Naive B cell (primary cell): ENCODE measurements at places on chromosomes 16 and 17. TPM values are rescaled to one million over a fixed set of nuclear protein-coding genes. Genes with fewer than 3 reads are reported as not detected.

The CNTD1 gene
- 0.73 TPM for polyA plus RNA-seq

The CRHR1 gene
- not detected for polyA plus RNA-seq

The PSKH1 gene
- 15.0 TPM for polyA plus RNA-seq

The MT1X gene
- polyA plus RNA-seq, result 8.0 TPM

GRCh38 chr16:55703003-55704001, 47.5 kb downstream of the SLC6A2 start:
- DNase-seq, result no peak

DNA sequence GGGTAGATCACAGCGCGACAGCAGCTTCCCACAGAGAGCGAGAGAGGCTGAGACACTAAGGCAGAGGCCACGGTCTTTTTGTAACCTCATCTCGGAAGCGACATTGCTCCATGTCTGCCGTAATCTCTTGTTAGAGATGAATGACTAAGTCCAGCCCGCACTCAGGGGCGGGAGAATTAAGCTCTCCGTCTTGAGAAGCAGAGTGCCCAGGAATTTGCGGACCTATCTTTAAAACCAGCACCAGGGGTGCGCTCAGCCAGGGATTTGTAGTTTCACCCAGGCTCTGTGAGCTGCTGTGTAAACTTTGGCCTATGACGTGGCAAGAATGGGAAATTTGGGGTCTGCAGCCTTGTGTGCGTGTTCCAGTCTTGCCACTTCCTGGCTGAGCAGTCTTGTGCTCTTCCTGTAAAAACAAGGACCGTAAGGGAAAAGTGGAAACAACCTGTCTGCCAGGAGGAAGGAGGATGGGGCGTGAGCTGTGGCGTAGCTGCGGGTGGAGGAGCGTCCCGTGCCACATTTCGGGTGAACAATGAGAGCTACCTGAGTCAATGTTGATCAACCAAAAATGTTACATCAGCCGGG, 16.0 kb upstream of the JPH3 start:
- DNase-seq, result no peak

GRCh38 chr17:76531486-76532038, 5.9 kb downstream of the CYGB start:
- no peak for DNase-seq

DNA sequence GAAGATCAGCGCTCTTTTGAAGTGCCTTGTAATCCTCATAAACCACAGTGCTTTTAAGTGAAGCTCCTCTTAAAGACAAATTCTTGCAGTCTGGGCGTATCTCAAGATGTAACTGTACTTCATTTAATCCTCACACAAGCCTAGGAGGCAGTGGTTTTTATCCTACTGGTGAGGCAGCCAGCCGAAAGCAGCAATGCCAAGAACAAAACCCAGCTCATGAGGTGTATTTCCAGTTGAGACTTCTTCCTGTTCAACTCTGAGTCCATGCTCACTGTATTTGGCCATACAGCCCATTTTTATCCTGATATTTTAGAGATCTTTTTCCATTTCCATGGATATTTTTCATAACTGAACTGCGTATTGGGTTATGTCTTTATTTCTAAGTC, 13.7 kb downstream of the CTRB2 start:
- no peak for DNase-seq

- DNase-seq, result no peak
Measured at GRCh38 chr17:58538811-58539409, 24.5 kb upstream of the MTMR4 start.

GRCh38 chr17:42131981-42132432, 9.4 kb downstream of the HSPB9 start:
- DNase-seq, result no peak

GRCh38 chr17:61353615-61354014, 46.0 kb upstream of the TBX2 start:
- DNase-seq, result no peak

DNA sequence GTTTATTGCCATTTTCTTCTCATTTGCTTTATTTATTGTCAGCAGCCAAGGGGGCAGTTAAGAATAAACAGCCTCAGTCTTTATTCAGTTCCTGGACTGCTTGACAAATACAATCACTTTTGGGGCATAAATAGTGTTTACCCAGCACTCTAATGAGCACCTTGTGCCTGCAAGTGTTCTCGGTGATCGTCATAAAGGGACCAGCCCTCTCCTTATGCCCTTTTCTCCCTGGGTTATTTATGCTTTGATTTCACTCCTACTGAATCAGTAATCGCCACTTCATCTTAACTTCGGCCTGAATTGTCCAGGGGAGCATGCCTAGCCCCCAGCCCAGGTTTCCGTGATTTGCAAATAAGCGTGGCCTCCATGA, 55.7 kb upstream of the CACNG5 start:
- DNase-seq, result no peak

DNA sequence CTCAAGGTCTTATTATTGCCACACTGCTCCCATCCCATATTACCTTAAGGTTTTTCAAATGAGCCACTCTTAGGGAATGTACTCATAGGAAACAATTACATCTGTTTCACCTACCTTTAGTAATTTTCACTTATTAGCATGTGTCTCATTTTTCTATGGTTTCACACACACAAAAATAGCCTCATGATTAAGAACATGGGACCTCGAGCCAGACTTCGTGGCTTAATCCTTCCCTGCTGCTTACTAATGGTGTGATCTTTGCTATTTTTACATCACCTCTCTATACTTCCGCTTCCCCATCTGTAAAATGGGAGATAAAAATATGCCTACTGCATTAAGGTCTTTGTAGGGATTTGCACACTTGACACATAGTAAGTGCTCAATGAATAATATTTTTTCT, 38.5 kb downstream of the OTOA start:
- no peak for DNase-seq

DNA sequence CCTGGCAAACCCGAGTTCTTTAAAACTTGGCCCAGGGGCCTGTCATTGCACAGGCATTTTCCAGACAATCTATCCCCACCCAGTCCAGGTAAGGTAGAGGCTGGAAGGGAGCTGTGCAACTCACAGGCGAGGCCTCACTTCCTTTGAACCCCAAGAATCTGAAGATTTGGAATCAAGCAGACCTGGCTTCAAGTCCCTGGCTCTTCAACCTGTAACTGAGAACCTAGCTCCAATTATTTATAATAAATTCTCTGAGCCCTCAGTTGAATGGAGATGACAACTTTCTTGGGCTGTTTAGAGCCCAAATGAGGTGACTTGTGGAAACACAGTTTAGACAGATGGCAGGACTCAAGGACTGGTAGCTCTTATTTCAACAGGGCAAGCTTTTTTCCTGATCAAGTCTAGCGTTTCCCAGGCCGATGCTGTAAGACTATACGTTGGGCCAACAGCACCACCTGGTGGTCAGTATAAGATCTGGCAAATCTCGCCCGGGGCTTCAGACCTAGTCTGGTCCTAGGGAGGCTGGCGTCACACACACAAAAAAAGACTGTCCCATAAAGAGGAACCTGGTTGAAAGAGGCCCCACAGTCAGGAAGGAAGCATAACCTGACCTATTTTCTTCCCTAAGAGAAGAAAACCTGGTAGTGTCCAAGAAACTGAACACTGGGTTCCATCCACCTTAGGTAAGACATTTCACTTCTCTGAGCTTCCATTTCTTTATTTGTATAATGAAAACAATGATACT, 117.9 kb downstream of the C17orf67 start:
- peak; percentile 56 for DNase-seq

- no peak for DNase-seq
Measured at GRCh38 chr17:66777689-66778225, 57.2 kb upstream of the CACNG5 start.
